Activated CD4-positive, alpha-beta T cell treated with anti-CD3 and anti-CD28 coated beads, Interleukin-2, amount 50 U/mL, for 4 hours (primary cell): ENCODE measurements at places on chromosomes 6 and 20.
A peak's percentile ranks its signal among the peaks of the same experiment; 100 is the strongest.

- DNase-seq, result no peak
Observed at GRCh38 chr6:148212366-148212765, 130.3 kb upstream of the SASH1 start.

- DNase-seq, result no peak
Observed at GRCh38 chr6:168934660-168935627, 318.7 kb downstream of the THBS2 start.

- no peak for DNase-seq
Observed at GRCh38 chr6:47076422-47077344, 34.6 kb upstream of the ADGRF1 start.

DNA sequence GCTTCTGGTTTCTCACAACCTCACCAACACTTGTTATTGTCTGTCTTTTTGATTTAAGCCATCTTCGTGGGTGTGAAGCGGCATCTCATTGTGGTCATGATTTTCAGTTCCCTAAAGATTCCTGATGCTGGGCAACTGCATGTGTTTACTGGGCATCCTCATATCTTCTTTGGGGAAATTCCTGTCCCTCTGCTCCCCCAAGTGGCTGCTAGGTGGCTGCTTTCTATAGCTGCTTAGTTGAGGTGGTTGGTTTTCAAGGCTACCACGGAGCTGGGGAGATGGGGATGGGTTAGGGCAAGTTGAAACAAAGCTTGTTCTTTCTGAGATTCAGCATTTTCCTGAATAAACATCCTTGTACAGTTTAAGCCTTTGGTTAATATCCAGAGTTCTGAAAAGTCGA is 403.9 kb upstream of the SULF2 start:
- no peak for DNase-seq

GRCh38 chr20:51547951-51548350 is 5.4 kb upstream of the NFATC2 start:
- DNase-seq, result no peak

DNA sequence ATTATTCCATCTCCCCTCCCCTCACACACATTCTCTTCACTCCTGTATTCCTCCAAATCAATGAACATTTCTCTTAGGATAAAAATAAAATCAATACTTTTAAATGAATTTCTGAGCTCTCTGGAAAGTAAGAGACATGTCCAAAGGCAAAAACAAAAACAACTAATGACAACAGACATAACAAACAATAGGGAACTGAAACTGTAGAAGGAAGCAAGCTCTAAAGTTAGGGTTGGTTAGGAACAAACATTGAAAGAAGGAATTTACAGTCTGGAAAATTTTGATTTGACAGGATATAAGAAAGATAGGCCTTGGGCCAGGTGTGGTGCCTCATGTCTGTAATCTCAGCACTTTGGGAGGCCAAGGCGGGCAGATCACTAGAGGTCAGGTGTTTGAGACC is 17.5 kb upstream of the MYCT1 start:
- no peak for DNase-seq

DNA sequence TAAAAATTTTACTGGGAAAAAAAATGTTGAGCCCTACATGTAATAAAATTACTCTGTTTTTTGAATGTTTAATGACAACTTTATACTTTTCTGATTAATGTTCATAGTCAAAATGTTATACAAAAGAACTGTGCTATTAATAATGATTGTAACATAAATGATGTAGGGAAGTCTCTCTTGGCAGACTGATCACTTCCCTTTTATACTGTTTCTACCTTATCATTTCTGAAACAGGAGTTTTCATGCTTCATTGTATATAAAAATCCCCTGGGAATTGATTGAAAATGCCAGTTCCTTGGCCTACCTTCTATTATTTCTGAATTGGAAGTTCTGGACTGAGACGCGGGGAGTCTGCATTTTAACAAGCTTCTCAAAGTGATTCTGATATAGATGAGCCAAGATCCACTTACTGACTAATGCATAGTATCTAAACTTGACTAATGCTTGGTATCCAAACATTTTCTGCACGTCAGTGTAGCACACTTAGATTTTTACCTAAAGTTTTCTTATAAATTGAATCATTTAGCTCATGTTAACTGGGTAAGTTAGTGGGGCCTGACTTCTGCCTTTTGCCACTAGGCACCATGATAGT is 7.2 kb upstream of the HDAC2 start:
- no peak for DNase-seq

DNA sequence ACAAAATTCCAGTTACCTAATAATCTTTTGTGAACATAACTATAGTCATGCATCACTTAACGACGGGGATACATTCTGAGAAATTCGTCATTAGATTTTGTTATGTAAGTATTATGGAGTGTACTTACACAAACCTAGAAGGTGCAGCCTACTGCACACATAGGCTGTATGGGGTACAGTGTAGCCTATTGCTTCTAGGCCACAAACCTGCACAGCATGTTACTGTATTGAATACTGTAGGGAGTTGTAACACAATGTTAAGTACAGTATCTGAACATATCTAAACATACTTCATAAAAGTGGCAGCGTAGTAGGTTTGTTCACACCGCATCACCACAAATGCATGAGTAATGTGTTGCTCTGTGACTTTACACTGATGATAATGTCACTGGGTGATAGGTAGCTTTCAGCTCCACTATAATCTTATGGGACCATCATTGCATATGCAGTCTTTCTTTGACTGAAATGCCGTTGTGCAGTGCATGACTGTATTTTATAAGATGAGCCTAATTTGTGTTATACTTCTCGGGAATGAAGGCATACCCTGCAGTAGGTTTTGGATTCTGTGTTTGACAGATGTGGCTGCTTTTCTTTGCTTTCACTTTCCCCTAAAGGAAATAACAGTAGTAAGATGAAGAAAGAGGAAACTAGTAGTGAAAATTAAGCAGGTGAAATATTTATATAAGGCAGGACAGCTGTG is 365.6 kb downstream of the FARS2 start:
- no peak for DNase-seq

GRCh38 chr6:49923826-49924225 is 40.1 kb downstream of the DEFB114 start:
- no peak for DNase-seq

GRCh38 chr6:3748208-3749066 is 3.1 kb downstream of the PXDC1 start:
- DNase-seq, result no peak

DNA sequence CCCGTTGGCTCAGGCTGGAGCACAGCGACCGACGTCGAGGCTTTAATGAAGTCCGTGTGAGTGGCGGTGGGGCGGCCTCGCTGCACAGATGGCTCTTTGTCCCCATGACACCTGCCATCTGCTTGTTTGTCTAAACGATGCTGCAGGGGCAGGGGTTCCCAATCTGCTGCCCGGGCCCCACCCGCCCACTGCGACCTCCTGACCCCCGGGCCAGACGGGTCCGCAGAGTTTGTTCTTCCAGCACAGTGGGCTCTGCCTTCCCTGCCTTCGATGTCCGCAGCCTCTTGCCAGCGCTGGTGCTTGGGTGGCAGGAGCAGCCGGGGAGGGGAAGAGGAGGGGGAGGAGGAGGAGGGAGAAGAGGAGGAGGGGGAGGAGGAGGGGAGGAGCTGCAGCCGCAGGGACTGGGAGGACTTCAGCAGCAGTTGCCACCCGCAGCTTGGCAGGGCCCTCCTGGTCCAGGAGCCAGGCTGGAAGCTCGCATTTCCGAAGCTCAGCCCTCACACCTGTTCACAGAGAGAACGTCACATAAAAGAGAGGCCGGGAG is 210.0 kb downstream of the DLL1 start:
- DNase-seq, result no peak

DNA sequence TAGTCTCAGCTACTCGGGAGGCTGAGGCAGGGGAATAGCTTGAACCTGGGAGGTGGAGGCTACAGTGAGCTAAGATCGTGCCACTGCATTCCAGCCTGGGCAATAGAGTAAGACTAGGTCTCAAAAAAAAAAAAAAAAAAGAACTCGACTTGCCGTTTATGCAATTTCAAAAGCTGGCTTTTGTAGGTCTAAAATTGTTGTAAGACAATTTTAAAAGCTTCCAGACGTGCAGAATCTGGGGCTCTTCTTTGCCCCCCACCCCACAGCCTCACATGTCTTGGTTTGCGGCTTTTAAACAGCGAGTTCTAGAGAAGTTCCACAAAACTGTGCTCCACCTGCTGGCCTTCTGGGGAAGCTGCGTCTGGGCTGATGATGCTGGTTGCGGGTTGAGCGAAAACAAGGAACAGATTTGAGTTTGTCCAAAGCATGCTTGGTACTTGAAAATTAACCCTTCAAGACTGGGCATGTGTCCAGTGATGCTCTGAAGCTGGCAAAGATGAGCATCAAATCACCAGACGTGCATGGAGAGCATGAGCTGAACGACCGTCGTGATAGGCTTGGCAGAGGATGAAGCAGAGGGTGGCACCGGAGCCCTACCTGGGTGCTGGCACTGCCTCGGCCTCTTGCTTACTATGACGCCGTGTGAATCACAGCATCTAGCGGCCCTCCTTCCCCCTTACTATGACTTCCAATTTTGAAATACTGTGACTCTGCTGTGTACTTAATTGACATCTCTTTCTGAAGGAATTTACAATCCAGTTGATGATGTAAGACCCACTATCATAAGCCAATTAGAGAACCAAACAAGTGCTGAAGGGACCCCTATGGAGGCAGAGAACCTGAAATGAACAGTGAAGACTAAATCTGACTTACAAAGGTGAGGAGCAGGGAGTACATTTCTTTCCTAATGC is 171.4 kb downstream of the GMPR start:
- DNase-seq, result peak; percentile 49
